CD4-positive, alpha-beta T cell treated with Interleukin-17A for 1 hour (primary cell): ENCODE measurements at places on chromosomes 11 and 22.
A peak's percentile ranks its signal among the peaks of the same experiment; 100 is the strongest.

DNA sequence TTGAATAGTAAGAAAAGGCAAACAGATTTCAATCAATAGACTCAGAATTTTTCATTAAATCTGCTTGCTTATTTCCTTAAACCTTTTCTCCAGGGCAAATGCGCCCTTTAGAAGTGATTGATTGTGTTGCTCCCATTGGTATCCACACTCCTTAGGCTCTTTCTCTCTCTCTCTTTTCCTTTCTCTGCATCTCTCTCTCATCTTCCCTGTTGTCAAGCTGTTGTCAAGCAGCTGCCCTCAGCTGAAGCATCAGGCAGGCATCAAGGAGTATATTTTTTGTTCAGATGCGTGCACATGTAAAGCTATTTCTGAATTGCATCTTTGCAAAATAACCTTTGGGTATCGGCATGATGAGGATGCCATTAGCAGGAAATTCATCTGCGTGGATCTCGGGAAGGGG lies 107.2 kb upstream of the PLET1 start:
- DNase-seq = no peak

DNA sequence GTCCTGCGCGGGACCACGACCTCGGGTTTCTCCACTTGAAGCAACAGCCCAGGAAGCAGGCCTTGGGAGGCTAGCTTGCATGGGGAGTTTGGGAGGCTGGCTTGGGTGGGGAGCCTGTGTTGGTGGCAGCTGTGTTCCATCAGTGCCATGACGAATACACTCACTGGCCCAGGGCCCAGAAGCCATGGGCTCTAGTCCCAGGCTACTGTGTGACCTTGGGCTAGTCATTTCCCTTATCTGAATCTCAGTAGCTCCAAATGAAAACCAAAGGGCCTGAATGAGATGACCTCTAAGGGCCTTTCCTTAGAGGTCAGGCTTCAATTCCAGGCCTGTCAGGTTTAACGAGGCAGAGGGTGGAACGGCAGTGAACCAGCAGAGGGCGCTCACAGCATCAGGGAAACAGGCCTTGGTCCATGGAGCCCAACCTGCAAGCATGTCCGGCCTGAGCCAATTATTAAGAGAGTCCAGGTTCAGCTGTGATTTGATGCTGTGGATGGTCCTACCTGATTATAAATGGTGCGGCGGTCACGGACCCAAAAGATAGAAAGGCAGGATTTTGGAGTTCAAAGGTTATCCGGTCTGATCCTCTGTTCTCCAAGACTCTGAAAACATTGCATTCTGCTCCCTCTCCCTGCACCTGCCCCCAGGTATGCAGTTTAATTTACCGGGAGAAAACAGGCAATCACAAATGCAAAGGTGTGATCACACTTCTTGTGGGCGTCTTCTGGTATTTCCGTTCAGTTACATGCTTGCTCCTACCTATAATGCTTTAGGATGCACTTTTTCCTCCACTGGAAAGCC lies 15.9 kb downstream of the PTPN5 start:
- DNase-seq = peak; percentile 48

- DNase-seq = no peak
Observed at GRCh38 chr11:26322335-26323067, 9.4 kb upstream of the ANO3 start.

GRCh38 chr22:39675947-39676346 lies 105.4 kb downstream of the CACNA1I start:
- DNase-seq = no peak

DNA sequence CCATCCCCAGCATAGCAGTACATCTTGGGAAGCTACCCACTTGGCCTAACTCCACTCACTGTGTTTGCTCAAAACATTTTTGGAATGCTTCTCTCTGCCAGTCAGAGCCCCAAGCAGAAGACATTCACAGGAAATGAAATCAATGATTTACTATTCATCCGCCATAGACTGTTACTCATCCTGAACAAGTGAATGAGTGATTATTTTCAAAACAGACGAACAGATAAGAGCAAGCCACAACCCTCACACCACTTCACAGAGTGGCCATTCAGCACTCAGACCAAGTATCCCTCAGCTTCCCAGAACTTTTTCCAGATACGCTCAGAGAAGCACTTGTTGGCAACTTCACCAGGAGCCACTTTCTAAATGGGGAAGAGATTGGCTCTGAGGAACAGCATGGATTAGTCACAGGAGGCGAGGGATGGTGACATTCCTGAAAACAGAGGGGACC lies 13.0 kb upstream of the UBASH3B start:
- no peak for DNase-seq
